ENCODE measurements at places on chromosomes 12 and 14.

DNA sequence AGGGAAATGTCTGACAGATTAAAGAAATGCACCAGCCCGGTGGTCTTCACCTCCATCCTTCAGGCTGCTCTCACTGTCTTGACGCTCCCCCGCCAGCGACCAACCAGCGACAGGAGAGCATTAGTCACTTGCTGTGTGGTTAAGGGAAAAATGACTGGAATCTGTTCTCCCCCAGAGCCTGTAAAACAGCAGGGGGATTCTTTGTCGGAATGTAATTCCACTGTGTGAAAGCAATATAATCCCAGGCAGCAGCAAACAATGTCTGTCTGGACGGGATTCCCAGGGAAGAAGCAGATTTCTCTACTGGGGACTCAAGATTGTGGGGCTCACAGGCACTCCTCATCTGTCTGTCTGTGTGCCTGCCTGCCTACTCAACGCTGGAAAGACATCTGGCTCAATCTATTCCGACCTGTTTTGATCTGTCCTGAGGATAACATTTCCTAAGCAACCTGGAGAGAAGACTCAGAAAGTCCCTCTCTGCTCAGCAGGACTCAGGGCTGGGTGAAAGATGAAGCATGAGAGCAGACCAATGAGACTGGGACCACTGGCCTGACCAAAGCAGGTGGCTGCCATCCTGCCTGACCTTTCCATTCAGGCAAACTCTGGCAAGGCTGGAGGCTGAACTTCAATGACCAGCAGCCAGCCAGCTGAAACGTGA lies 54.6 kb downstream of the NUAK1 start:
- no peak for DNase-seq

GRCh38 chr12:8052679-8053078 lies 13.5 kb downstream of the C3AR1 start:
- DNase-seq, result no peak

DNA sequence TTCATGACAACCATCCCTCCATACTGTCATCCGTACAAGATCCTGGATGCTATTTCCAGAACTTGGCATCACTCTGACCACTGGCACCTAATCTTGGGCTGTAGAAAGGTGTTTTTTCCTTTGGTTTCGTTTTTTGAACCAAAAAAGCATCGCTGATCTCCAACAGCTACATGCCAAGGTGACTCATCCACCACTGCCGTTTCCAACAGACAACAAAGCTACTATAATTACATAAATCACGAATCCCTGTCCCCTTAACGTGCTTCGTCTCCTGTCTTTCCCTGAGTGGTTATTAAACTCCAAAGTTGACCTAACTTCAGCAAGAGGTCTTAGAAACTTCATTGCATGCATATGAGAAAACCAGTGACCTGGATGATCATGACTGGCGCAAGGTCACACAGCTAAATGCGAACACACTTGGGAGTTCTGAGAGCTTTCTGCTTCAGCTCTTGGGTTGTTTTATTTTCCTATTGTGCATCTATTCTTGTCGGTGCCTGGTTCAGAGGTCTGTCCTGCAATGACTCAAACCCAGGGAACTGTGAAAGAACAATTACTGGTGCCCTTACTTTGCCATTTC lies 99.9 kb downstream of the PPM1H start:
- DNase-seq, result no peak

DNA sequence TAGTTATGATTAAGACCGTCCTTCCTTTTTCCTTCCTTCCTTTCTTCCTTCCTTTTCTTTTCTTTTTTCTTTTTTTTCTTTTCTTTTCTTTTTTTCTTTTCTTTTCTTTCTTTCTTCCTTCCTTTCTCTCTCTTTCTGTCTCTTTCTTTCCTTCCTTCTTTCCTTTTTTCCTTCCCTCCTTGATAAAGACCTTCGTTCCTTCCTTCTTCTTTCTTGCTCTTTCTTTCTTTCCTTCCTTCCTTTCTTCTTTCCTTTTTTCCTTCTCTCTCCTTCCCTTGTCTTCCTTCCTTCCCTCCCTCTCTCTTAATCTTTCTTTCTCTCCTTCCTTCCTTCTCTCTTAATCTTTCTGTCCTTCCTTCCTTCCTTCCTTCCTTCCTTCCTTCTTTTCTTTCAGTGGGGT lies 130.9 kb downstream of the PAPOLA start:
- DNase-seq, result no peak

DNA sequence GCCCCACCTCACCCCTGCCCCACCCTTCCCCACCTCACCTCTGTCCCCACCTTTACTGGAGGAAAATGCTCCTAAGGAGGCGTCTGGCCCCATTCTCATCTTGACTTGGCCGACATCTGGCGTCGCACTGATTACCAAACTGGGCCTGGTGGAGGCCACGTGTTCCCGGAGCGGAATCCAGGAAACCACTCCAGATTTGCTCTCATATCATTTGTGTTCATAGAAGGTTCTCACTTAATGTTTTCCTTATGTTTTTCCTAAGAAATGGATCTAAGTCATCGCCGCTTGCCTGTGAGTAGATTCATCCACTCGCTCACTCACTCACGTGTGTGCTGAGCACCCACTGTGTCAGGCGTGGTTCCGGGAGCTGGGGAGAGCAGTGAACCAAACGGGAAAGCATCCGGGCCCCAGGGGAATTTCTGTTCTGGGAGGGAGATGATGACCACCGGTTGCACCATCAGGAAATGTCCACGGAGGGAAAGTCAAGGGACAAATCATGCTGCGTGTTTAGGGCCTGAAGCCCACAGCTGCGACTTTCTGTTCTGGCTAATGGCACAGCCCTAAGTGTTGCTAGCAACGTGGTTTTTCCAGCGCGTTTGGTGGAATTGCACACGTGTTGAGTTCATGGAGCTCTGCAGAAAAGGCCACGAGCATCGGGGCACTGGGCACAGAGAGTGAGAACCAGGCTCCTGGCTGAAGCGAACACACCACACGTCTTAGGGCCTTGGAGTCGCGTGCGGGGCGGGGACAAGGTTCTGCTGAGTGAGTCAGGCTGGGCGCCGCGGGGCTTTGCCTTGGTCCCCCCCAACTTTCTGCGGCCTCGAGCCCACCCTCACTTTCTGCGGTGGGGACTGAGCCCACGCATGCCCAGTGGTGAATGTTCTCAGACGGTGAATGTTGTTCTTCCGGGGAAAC lies 57.7 kb downstream of the ADGRD1 start:
- no peak for DNase-seq

- no peak for DNase-seq
Observed at GRCh38 chr14:103519837-103520212, 2.8 kb downstream of the CKB start.

GRCh38 chr14:70731447-70732239 lies 77.7 kb downstream of the MAP3K9 start:
- no peak for DNase-seq

DNA sequence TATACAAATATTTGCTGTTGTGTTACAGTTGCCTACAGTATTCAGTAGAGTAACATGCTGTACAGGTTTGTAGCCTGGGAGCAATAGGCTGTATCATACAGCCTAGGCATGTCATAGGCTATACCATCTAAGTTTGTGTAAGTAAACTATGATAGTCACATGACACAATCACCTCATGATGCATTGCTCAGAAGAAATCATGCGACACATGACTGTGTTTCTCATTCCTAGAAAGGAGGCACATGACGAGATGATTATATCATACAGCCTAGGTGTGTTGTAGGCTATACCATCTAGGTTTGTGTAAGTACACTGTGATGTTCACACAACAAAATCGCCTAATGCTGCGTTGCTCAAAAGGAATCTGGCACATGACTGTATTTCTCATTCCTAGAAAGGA lies 31.9 kb downstream of the NOPCHAP1 start:
- DNase-seq, result no peak

GRCh38 chr14:76977793-76978720 lies 50.5 kb downstream of the IRF2BPL start:
- peak; percentile 42 for DNase-seq

- DNase-seq, result no peak
Observed at GRCh38 chr14:74508292-74508731, 14.7 kb downstream of the ISCA2 start.

DNA sequence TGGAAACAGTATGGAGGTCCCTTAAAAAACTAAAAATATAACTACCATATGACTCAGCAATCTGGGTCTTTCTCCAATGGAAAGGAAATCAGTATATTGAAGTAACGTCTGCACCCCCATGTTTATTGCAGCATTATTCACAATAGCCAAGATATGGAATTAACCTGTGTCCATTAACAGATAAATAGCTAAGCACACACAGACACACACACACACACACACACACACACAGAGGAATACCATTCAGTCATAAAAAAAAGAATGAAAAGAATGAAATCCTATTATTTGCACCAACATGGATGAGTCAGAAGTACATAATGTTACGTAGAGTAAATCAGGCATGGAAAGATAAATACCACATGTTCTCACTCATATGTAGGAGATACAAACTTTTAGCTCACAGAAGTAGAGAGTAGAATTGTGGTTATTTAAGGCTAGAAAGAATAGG lies 4.7 kb downstream of the KLRK1 start:
- no peak for DNase-seq

GRCh38 chr12:111581434-111582132 lies 17.5 kb downstream of the ATXN2 start:
- no peak for DNase-seq

GRCh38 chr12:89211456-89211855 lies 140.8 kb downstream of the DUSP6 start:
- no peak for DNase-seq

All from activated T-helper 1 cell treated with Interleukin-2 at 50 U/mL for 16 hours (primary cell).